ENCODE measurements at places on chromosomes 2 and 18. TPM values are rescaled to one million over a fixed set of nuclear protein-coding genes. Genes with fewer than 3 reads are reported as not detected.

Gene IL36RN
- polyA plus RNA-seq: not detected

GRCh38 chr18:44238454-44238853, 442.2 kb upstream of the SETBP1 start:
- no peak for DNase-seq

Gene SIGLEC15
- 0.15 TPM for polyA plus RNA-seq

Gene SIX2
- 20.0 TPM for polyA plus RNA-seq

DNA sequence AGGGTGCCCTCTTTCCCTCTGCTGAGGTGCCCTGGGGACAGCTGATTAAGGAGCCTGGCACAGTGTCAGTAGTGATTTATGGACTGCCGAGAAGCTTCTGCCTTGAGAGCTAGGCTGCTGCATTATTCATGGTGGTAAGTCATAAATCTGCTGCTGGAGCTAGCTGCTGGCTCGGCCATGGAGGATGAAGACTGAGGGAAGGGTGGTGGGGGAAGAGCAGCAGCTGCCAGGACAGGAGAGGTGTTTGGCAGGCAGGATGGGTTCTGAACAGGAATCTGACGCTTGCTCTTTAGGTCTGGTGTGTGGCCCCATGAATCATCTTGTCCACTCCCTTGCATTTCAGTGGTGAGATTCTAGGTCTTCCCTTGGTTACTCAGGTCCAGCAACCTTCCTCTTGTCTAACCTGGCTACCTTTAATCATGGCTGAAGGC, 296.3 kb downstream of the DYSF start:
- DNase-seq: peak; percentile 54

Gene OTOS
- not detected for polyA plus RNA-seq

DNA sequence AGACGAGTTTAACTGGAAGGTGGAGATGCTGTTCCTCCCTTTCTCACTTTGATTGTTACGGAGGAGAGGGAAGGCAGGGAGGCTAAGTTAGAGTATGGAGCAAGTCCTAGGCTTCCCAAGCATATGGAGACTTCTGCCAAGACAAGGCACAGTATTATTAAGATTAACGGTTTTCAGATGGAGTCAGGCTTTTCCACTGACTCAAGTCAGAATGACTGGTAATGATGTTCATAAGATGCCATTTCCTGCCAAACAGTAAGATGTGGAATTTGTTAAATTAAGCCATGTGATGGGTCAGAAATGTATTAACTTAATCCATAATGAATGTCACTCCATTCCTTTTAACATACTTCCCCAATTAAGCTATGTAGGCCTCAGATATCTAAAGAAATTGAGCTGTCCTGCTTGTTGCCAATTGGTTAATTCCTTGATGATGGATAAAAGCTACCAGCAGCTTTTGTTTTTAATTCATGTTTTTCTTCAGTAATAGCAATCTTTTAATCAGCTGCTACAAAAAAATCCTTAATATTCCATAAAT, 383.7 kb downstream of the ZNF521 start:
- DNase-seq: no peak

Gene SMYD1
- 250 TPM for polyA plus RNA-seq

Gene MOGAT1
- not detected for polyA plus RNA-seq

DNA sequence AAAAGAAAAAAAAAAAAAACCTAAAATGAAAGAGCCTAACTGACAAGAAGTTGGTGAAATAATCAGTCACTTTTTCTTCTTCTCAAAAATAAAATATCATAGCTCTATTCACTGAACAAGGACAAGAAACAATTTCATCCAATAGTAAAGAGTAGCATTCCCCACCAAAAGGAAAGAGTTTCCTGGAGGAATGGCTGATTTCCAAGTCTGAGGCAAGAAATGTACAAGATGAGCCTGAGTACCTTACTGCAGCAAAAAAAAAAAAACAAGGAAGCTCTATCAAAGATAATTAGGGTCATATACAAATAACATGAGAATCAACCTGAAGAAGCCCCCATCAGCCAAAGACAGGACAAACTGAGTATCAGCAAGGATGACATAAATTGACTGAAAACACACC, 11.5 kb downstream of the ROCK1 start:
- DNase-seq: peak; percentile 51

GRCh38 chr2:241049739-241050623, 51.6 kb downstream of the SNED1 start:
- DNase-seq: peak; percentile 40

- no peak for DNase-seq
These were observed 11.7 kb upstream of the SERPINB5 start for GRCh38 chr18:63465059-63465458.

- no peak for DNase-seq
These were observed 20.9 kb upstream of the KCNF1 start for GRCh38 chr2:10890706-10891270.

- peak; percentile 51 for DNase-seq
These were observed 91.5 kb downstream of the PID1 start for GRCh38 chr2:229179628-229180027.

Gene REEP1
- polyA plus RNA-seq: 104 TPM

DNA sequence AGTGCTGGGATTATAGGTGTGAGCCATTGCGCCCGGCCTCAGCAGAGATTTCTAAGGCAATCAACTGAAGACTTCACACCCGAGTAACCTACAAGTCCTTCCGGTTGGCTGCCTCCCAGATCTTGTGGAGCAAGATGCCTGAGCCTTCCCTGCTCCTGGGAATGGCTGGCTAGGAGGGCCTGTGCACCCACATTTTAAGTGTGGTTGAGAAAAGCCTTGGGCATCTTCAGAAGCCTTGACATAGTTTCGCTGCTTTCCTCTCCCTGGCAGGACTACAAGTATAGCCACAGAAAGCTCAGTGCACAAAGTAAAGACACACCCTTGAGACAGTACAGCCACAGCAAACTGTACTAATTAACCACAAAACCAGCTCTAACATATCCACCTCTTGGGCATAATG, 35.2 kb downstream of the E2F6 start:
- DNase-seq: no peak

Gene LONRF2
- 0.84 TPM for polyA plus RNA-seq

DNA sequence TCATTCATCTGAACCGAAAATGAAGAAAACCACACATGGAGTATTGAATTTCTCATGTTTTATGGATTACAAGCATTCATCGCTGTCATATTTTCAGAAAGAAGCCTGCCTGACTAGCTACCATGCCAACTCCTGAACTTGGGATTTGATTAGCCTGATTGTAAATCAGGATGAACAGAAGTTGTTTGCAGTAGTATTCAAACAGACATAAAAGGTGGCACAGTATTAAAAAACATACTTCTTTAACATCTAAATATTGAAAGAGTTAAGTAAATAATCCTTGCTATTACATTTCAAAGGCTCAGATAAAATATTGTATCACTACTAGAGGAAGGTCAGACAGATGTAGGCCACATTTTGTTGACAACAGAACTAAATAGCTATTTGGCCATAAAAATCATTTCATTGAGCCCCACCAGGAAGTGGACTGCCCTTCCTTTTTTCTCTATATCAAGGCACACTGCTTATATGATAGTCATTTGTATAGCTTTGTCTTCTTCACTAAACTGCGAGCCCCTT, 21.6 kb downstream of the SLC38A11 start:
- no peak for DNase-seq

GRCh38 chr2:190990132-190990531, 23.8 kb downstream of the STAT1 start:
- DNase-seq: no peak

- DNase-seq: peak; percentile 27
These were observed 21.6 kb downstream of the CIB4 start for GRCh38 chr2:26619521-26619951.

Gene CENPA
- 8.6 TPM for polyA plus RNA-seq

DNA sequence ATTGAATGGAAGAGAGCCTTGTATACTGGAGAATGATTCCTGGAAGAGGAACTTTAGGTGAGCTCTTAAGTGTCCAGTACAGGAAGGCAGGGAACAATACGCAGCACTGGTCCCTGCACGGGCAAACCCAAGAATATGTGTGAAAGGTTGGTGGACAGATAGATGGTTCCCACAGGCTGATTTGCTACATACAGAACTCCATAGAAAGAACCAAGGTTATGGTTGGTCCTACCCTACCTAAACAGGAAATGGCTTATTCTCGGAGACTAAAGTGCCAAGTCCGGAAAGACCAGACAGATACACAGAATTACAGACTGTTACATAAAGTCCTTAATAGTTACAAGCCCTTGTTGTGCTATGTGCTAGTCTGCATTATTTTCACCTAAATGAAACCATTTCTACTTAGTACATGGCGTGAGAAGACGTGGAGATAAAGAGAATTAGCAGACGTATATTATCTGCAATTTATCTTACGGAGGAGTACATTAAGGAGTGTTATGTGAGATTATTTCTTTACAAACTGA, 1.2 kb downstream of the REV1 start:
- peak; percentile 32 for DNase-seq

Gene FBLN7
- 14.5 TPM for polyA plus RNA-seq

Measured in muscle of leg (tissue), 16 donors.